ENCODE measurements at places on chromosomes 3 and 15.

GRCh38 chr3:16482194-16482769, 31.2 kb downstream of the RFTN1 start:
- no peak for DNase-seq

- DNase-seq, result no peak
Observed at GRCh38 chr15:98807262-98807661, 158.9 kb downstream of the IGF1R start.

DNA sequence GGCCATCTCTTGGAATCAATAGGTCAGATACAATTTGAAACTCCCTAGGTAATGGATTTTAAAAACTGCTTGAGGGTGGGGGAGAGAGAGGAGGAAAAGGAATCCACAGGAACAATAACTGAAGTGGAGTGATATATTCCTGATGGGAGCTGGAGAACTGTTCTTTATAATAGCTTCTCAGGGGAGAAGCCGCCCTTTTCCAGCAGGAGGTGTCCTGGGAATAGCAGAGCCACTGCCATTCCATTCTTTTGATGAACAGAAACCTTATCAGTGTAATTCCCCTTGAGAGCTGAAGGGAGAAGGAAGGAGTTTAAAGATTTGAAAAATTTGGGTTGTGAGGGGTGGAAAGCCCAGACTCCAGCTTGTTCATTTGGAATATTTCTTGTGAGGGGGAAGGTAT, 504.9 kb upstream of the DPH6 start:
- no peak for DNase-seq

GRCh38 chr15:57769266-57769665, 62.8 kb downstream of the POLR2M start:
- DNase-seq, result no peak

DNA sequence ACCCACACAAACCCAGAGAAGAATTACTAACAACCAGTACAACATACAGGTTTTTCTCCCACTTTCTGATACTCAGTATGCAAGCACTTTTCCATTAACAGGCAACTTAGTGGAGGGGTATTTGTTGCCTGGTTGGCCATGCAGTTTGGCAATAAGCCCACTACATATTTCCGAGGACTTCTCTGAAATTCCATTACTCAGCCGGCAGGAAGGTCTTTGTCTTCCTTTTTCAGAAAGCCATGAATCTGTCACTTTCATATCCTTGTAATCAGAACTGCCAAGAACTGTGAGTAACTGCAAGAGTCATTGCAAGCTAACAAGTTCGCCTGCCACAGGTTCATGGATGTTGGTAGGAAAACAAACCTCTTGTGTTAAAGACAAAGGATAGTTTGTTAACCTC, 422.3 kb upstream of the ROBO1 start:
- DNase-seq, result no peak

GRCh38 chr3:147257944-147258343, 148.4 kb downstream of the ZIC4 start:
- DNase-seq, result no peak

DNA sequence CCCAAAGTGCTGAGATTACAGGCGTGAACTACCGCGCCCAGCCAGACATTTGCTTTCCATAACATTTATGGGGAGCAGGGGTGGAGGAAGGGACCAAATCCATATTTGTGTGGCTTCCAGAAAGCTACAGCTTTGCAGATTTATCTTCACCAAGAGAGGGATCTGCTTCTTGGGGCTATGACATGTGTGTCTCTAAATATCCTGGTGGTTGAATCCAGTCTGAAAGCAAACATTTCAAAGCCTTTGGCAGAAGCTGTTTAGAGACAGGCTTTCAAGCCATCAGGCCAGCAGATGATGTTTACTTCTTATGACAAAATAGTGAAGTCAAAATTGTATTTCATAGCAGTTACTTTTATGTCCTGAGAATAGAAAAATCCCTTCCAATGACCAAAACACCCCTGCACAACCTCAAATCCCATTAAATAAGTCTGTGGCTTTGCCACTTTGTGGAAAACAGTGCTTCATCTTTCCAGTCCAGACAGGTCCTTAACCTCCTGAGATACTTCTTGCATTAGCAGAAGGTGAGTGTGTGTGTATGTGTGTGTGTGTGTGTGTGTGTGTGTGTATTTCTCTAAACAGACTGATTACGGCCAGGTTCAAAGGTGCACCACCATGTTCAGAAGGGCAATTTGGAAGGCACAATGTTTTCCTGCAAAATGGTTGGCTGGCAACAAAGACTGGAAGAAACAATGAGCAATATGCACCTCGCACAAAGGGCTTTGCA, 191.4 kb upstream of the LRIG1 start:
- DNase-seq, result no peak

DNA sequence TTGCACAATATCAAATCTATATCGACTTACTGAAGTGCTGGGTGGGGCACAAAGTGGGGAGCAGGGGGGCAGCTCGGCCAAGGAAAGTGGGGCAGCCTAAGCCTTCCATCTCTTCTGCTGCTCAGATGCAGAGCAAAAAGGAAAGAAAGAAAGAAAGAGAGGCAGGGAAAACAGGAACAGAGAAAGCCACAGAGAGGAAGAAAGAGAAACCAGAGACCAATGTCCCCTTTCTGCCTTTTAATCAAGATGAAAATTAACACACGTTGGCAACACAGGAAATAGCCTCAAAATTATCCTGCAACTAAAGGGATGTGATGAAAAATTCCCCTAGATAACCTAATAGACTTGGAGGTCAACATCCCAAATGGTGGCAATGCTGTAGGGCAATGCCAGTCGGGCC, 72.2 kb upstream of the RAD18 start:
- DNase-seq, result no peak

DNA sequence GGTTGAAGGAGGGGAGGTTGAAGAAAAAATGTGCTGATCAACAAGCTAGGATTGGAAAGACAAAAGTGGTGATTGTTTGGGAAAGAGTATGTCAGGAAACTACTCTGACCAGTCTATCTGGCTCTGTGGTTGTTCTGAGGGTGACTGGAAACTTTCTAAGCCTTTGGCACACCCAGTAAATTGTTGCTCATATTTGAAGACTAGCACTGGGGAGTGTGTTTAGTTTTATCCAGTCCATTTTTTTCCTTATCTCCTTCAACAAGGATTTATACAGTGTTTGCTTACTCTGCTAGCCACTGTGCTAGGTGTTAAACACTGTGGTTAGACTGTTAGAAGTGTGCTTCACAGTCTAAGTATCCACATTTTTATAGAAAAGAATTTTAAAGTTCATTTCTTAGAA, 28.8 kb downstream of the PPM1L start:
- no peak for DNase-seq

DNA sequence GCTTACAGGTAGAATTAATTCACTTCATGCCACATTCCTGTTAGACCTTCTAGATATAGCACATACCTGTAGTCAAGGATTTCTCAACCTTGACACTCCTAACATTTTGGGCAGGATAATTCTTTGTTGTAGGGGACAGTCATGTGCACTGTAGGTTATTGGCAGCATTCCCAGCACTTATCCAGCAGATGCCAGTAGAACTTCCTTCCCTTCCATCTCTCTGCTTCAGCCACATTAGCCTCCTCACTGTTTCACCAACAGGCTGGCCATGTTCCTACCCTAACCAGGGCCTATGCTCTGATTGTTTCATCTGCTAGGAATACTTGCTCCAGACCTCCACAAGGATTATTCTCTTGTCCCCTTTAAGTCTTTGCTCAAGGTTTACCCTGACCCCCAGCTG, 68.0 kb upstream of the STAC start:
- DNase-seq, result no peak

GRCh38 chr15:29114221-29115092, 155.2 kb downstream of the NSMCE3 start:
- DNase-seq, result no peak
